Fibroblast of pulmonary artery (primary cell): ENCODE measurements at places on chromosomes 7 and 10.
A peak's percentile ranks its signal among the peaks of the same experiment; 100 is the strongest.

DNA sequence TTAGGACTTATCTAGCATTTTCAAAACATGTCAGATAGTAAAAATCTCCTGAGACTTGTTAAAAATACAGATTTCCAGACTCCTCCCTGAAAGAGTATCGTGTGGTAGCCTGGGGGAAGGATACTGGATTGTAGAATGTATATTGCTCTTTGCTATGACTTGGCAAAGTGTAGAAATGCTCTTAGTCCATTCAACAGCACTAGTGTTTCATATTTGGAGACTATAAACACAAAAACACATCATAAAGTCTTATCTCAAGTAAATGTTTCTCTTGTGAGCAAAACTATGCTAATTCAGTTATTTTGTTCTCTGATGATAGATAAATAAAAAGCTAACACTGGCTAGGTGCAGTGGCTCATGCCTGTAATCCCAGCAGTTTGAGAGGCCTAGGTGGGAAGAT, 137.5 kb upstream of the PRPS1L1 start:
- peak; percentile 16 for DNase-seq

- DNase-seq, result peak; percentile 16
Measured at GRCh38 chr10:112842832-112843360, 107.2 kb upstream of the TCF7L2 start.

GRCh38 chr10:122124342-122124741, 135.4 kb downstream of the TACC2 start:
- DNase-seq, result no peak

DNA sequence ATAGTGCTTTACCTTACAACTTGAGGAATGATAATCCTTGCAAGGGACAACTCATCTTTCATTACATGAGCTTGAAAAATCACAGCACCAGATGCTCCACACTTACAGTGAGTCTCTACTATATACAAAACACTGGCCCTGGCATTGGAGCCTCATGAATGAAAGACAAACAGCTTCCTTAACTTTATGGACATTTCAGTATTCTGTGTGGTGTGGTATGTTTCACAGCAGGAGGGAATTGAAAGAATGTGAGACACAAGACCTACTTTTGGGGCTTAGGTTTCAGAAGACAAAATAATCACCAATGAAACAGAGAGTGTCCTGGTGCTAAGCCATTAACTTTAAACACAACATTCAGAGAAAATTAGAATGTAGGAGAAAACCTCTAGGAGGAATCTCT, 1249.6 kb downstream of the XPNPEP1 start:
- no peak for DNase-seq

DNA sequence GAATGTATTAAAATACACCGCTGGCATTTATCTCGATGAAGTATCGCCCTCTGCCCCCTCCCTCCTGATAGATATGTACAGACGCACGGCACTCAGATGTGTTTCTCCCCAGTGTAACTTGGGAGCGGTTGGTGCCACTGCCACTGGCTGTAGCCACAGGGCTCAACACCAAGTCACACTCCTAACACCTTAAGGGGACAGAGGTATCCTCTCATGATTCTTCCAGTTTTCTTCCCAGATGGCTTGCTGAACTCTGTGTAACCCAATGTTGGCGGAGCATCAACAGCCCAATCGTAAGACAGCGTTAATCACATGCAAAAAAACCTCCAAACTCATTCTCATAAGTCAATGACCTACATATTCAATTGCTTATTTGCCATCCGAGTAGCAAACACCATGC, 35.5 kb downstream of the CTBP2 start:
- DNase-seq, result no peak

DNA sequence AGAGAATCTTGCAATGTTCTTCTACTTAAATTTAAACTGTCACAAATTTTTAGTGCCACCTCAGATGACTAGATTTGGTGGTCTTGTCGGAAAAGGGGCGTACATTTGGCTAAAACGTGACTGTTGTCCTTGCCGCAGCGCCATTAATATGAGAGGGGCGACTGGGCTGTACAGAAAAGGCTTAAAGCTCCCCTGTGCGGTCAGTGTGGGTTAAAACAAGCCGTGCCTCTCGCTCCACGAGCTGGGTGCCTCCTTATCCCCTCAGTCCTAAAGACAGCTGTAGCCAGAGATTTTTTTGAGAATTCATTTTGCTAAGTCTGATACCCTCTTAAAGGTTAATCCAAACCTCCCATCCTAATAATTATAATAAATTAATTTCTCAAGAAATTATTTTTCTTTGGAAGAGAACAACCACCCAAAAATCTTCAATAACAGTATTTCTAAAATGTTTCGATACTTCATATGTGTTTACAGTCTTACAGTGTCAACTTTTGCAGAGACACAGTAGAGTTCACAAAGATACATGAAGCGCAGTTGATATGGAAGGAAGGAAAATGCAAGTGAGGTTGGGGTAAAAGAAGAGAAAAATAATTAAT, 68.6 kb downstream of the C7orf25 start:
- peak; percentile 62 for DNase-seq
